SW 1271 (cell line): ENCODE measurements at places on chromosomes 3 and 15.

- DNase-seq: no peak
Observed at GRCh38 chr3:127009531-127009930, 26.6 kb downstream of the PLXNA1 start.

DNA sequence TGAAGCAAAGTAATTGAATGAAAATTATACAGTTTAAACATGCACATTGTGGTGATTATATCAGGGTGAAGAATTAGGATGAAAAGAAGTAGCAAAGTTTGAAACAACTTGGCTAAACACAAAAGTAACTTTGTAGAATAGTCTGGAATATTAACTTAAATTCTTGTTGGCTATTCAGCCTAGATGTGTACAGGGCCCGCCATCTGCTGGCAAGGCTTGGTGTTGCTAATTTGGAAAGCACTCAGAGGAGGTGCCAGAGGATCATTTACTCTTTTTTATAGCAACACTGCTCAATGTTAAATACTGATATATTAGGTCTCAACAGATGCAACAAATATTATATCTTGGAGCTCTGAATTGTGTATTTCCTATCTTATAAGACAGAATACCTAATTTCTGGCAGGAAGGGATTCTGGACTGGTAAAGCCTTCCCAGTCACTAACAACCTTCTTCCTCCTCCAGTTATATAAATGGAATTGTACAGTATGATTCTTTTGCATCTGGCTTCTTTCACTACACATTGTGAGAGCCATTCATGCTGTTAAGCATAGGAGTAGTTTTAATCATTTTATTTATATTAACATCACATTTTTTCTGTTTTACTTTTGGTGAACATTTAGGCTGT, 36.1 kb downstream of the TTC23 start:
- DNase-seq: peak; percentile 65

DNA sequence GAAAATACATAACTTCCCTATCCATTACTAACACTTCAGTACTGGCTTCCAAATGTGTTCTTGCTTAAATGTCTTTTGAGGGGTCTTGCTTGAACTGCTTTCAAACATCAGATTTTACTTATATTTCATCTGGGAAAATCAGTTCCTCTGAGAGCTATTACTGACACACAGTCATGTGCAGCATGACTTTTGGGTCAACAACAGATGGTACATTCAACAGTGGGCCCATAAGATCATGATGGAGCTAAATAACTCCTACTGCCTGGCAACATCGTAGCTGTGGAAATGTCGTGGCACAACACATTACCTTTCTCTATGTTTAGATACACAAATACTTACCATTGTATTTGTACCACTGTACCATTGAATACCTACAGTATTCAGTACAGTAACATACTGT, 43.8 kb downstream of the WWTR1 start:
- no peak for DNase-seq

DNA sequence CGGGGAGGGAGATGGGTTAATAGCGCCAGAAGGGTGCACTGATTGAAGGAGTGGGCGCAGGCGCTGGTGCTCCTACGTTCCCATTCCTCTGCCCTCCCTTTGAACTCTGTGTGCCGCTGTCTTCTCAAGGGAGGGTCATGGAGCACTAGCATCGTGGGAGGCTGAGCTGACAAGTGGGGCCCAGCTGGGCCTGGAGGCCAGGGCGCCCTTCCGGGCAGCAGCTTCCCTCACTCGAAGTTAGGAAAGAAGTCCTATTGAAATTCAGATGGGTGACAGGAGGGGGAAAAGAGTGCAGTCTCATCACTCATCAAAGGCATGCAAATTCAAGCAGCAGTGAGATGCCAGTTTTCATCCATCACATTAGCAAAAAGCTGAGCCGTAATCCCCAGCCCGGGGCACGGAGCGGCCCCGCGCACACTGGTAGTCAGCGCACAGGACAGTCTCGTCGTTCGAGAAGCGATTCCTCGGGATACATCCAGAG, 128.2 kb downstream of the LRRK1 start:
- DNase-seq: no peak

DNA sequence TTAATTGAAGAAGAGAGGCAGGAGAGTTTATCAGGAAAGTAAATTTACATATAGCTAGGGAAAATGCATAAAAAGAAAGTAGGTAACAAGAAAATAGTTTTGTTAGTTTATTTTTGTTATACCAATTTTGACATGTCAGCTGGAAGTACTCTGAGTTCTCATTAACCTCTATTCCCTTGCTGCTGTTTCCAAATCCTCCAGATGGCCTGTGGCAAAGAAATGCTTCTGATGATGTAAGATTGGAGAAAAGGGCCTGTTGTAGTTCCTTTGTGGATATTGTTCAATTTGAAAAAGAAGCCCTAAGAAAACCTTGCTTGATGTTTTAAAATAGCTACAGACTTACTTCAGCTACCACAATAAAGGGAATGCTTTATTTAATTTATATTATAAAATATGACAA, 192.9 kb upstream of the SLITRK3 start:
- no peak for DNase-seq

GRCh38 chr3:66150977-66151376, 69.8 kb upstream of the SLC25A26 start:
- DNase-seq: no peak

GRCh38 chr3:100225193-100225592, 35.6 kb upstream of the TBC1D23 start:
- DNase-seq: no peak
